ENCODE measurements at places on chromosomes 7 and 10.

- DNase-seq, result no peak
Observed at GRCh38 chr10:15494850-15495506, 123.9 kb upstream of the FAM171A1 start.

DNA sequence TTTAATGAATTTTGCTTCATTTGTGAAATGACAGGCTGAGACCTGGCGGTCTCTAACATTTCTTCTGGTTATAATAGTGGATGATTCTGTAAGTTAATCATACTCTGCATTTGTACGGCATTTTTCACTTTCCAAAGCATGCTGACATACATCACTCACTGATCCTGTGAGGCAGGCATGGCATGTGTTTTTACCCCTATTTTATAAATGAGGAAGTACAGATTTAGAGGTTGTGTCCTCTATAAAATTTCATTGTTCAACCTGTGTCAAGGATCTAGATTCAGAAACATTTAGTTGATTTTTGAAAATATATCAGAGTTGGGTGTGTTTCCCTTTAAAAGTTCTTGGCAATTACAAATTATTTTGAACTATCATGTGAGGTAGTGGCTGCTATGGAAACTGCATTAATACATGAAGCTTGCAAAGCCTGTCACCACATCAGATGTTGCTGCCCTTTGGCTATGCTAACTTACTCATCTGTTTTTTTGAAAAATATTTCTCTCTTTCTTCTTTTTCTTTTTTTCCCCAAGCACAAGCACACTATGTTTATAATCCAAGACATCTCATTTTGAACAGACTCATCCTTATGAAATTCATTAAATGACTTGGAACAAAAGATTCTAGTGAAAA is 172.7 kb downstream of the GNAI1 start:
- peak; percentile 80 for DNase-seq

DNA sequence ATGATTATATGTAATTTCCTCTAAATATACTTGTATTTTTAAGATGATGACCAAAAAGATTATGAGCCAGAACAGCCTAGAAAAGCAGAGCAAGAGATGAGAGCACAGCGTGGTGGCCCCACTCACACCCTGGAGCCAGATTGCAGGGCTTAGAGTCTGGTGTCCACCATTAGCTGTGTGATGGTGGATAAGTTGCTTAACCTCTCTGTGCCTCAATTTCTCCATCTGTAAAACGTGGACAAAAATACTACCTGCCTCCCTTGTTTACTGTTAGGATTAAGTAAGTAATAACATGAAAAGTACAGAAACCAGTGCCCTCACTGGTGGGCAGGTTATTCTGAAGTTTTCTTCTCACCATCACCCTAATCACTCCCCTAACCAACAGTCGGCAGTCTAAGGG is 212.3 kb downstream of the COBL start:
- DNase-seq, result no peak

- no peak for DNase-seq
Observed at GRCh38 chr7:134696261-134696660, 49.6 kb downstream of the BPGM start.

GRCh38 chr10:5419466-5420094 is 7.2 kb downstream of the NET1 start:
- no peak for DNase-seq

DNA sequence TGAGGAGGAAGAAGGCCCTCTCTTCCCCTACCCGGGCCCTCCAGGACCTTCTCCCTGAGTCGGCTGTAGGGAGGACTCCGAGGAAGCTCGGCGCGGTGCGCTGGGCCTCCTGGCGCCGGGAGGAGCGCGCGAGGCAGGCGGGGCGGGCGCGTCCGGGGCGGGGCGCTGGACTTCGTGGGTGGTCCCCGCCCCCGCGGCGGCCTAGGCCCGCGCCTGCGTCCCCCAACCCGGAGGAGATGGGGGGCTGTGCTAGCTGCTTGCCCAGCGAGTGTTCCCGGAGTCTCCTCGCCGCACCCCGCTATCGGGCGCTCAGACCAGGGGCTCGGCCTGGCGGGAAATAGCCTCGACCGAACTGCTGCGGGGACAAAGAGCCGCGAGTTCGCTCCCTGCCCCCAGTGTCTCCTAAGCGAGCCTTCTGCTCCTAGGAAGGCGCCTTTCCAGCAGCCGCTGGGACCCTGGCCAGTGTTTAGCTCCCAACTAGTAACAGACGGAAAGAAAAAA is 19.2 kb upstream of the SMO start:
- peak; percentile 48 for DNase-seq

DNA sequence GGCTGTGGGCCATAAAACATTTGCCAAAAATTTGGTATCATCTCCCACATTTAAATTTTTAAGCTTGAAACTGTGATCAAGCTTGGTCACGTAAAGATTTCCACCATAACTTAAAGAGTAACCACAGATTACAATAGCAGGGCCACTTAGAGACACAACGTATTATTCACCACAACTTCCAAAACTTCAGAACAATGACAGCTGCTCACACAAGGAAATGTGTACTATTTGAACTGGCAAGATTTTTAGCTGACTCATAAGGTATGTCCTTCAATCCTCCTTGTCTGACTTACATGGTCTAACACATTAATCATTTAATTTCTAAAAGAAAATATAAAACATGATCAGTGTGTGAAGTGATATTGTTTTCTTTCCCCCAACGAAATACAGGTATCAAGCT is 234.5 kb downstream of the PARD3 start:
- DNase-seq, result no peak

GRCh38 chr10:22251751-22252223 is 34.0 kb upstream of the EBLN1 start:
- DNase-seq, result peak; percentile 71

DNA sequence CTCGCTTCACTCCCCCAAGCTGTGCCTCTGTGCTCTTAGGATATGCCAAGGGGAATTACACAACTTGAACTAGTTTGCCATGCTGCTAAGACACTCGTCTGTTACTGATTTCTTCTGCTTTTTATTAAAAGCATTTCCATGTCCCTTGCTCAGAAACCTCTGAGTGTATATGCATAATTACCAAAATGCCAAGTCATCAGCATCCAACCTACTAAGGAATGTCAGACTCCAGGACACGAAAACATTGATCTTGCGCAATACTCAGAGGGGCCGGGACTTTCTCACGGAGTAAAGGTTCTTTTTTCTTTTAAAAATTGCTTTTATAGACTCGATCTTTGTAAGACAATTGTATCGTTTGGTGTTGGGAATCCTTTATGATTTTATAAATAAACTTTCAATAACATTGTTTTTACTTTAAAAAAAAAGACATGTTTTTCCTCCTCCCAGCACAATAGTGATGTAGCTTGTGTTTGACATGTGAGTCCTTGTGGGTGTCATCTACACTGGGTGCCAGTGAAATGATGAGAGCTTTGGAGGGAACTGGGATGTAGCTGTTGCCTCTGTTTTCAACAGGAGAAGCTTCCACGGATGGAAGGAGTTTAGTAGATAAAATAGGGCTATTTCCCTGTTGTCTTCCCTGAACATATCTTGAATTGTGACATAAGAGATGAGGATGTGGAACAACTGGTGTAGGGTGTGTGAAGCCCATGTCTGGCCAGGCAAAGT is 43.6 kb downstream of the CNNM1 start:
- peak; percentile 62 for DNase-seq

Data from cardiac muscle cell (in vitro differentiated cells and primary cell).